ENCODE measurements at places on chromosomes 13 and 19. TPM values are rescaled to one million over a fixed set of nuclear protein-coding genes. Genes with fewer than 3 reads are reported as not detected.

DNA sequence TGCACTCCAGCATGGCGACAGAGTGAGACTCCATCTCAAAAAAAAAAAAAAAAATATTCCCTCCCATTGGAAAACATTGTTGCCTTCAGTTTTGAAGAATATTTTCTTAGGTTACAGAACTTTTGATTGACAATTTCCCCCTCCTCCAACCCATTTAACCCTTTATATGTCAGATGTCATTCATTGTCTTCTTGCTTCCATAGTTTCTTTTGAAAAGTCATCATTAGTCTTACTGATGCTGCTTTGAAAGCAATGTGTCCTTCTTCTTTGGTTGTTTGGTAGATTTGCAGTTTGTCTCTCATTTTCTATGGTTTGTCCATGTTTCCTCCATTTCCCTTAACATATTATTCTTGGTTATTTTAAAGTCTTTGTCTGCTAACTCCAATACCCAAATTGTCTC, 25.4 kb downstream of the ZNF558 start:
- no peak for DNase-seq

- DNase-seq, result no peak
These were observed 230.2 kb downstream of the TSHZ3 start for GRCh38 chr19:31118986-31119385.

- no peak for DNase-seq
These were observed 51.7 kb downstream of the ERCC5 start for GRCh38 chr13:102897371-102898138.

DNA sequence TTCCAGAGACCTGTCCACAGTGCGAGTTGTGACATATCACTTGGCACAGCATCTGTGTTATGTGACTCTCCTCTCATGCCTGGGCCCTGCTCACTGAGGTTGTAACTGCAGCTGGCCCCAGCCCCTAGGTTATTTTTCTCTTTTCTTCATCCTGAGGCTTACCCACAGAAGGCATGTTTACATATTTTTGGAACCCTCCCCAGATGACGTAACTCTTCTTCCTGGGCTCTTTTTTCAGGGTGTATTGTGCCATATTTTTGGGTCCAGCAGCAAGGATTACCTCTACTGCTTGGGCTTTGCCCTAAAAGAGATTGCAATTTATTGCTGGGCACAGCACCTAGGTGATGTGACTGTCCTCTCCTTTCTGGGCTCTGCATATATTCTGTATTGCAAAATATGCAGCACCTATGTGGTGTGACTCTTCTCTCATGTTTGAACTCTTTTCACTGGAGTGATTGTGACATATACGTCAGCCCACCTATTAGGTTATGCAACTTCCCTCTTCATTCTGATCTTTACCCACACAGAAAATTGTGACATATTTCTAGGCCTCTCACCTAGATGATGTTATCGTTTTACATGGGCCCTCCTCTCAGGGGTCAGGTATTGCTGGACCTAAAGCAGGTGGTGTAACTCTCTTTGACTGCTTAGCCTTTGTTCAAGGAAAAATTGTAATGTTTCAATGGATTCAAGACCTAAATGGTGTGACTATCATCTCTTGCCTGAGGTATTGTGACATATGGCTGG, 64.5 kb upstream of the ZNF724 start:
- no peak for DNase-seq

DNA sequence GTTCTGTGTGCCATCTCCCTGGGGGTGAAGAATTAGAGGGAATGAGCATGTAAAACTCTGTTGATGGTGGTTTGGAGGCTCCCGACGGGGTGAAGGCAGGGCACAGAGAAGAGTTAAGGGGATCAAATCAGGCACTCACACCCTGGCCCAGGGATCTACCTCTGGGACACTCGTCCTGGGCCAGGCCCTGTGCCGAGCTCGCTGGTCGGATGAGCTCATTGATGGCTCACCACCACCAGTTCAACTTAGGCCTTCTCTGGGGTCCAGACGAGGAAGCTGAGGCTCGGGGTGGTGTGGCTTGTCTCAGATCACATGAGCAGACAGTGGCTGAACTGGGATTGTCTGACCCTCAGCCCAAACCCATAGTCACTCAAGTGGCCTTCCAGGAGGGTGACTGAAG, 1.6 kb downstream of the NACC1 start:
- no peak for DNase-seq

DNA sequence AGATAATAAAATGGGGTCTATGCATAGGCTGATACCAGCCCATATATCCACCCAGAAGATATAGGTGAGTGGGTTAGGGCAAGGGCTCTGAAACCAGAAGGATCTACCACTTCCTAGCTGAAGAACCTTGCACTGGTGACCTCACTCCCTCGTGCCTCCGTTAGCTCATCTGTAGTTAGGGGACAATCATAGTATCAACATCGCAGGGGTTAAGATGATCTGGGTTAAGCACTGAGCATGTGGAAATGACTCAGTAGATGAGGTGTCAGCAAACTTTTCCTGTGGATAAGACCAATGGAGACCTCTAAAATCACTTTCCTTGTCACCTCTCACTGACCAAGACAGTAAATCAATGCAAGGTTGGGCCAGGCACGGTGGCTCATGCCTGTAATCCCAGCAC, 30.5 kb downstream of the TNFSF14 start:
- DNase-seq, result no peak

DNA sequence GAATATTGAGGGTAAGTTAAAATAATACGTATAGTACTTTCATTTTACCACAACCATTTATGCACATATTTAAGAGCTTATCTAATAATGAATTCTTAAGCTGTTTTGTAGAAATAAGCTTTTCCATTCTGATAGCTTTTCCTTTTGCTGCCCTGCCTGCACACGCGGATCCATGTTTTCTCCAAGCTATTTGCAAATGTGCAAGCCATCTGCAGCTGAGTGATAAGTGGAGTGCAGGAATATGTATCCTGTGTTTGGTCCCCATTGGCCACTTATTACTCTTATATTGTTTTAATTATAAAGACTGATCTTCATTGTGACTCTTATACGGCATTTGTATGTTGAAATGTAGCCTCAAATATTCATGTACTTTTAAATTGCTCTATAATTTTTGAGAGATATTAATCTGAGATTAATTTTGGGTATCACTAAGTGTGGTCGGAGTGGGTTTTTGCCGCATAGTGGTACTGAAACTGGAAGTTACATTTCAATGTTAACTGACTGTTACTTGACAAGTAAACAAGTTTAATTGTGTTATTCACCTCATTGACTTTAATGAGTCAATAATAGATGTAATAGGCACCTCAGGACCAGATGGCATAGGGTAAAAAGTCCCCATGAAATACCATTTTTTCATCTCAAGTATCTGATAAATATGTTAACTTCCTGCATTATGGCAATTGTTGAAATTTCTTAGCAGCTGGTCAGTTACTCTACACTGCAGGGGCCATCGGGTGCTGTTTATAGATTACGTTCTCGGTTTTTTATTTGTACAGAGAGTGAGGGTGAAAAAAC, 1567.4 kb downstream of the EFNB2 start:
- DNase-seq, result no peak

DNA sequence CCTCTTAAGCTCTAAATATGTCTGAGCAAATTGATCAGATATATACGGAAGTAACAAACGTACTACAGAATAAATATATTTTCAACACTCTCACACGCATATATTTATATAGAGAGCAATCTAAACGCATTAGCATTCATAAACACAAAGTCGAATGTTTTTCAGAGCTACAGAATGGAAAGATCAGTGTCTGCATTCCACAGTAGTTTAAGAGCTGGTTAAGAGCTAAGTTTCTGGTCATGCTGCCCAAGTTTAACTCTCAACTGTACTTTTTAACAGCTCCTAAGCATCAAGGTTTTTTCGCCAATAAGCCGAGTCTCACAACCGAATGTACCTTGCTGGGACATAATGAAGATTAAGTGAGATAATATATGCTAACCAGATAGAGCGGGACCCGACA, 36.7 kb upstream of the RAP2A start:
- DNase-seq, result no peak

DNA sequence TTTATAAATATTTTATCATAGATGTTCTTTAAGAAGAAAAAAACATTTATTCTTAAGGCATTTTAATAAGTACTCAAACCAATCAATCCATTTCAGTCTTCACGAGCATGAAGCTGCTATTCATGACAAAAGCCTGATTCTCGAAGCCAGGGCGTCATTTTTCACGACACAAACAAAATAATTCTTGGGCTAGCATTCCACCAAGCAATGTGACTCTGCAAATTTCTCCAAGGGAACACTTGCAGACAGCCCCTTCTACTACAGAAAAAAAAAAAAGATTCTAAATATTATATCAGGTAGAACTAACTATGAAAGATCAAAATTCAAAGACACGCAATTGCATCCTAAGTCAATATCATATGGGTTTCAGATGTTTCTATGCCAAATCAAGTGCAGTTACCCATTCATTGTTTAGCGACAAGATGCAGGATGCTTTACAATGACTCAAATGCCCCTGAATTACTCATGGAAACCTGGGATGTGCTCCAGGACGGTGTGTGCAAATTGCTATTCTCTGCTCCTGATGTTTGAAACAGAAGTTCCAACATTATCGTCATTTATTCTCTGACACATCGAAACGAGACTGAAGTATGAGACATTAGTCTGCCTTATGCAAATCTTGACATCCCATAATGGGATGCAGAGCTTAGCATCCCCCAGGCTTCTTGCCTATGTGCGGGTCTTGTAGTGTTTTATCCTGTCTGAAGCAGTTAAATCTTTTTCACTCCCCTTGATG, 517.7 kb downstream of the MYO16 start:
- DNase-seq, result no peak

DNA sequence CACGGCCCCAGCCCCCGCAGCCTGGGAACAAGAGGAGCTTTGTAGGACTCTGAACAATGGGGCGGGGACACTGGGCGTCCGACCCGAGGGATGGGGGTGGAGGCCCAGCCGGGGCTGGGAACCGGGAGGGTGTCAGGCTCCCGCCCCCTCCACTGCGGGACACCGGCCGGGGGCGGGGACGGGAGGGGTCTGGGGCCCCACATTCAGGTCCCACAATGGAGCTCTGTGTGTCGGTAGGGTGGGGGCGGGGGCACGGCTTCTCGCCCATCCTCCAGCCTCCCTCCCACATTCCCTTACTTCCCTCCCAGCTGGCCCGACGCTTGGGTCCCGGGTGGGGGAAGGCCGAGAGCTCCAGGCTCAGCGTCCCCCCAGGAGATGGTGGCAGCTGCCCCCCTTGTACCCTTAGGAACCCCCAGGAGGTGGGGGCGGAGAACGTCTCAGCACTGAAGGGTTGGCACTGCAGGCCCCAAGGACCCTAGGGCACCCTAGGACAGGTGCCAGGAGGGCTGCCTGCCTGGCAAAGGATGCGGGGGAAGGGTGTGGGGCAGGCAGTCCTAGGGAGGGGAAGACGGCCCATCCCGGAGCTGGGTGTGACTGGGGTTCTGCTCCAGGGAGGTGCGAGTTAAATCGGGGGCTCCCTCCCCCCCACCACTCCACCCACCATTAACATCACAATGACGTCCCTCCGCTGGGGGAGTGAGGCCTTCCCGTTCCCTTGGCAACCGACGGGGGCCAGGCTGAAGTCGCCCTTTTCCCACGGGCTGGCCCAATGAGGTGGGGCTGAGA, 5.3 kb downstream of the TTYH1 start:
- no peak for DNase-seq

GRCh38 chr13:86135856-86136255, 336.6 kb upstream of the SLITRK6 start:
- DNase-seq, result no peak

GRCh38 chr19:38721979-38722773, 22.1 kb downstream of the CAPN12 start:
- DNase-seq, result no peak

- no peak for DNase-seq
These were observed 6.2 kb downstream of the ELOF1 start for GRCh38 chr19:11552666-11553372.

DNA sequence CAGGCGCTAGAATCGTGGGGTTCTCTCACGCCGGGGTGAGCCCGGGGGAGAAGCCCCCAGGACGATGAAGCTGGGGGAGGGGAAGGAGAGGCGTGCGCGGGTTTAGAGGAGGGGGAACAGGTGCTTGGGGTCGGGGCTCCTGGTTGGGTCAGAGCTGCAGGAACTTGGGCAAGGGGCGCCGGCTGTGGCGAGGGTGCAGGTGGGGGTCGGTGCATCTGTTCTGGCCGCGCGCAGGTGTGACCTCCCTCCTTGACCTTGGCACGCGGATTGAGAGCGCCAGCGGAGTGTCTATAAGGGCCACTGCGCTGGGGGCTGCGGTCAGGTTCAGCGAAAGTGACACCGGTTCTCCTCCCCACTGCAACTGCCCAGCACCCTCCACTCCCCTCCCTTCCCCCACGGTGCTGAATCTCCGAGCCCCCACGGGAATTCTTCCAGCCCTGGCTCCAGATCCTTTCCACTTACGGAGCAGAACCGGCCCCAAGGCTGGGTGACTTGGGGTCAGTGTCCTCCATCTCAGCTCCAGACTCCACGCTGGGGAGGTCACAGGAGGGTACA, 618 bp downstream of the TMEM38A start:
- peak; percentile 42 for DNase-seq

- no peak for DNase-seq
These were observed 15.6 kb downstream of the CAPS start for GRCh38 chr19:5929625-5930024.

DNA sequence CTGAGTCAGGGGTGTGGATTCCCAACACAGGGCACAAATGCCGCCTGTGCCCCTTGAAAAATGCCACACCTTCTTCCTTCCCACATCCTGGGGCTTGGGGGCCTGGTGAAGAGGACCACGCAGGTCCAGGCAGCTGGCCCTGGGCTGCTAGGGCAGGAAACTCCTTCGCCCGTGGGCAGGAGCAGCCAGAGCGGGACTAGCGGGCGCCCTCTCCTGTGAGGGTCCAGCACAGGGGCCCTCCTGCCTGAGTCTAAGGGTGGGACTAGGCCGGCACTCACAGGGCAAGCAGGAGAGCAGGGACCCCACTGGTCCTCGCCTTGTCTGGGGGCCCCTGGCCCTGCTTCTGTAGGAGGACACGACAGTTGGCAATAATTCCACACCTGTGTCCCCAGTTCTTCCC, 7.5 kb upstream of the CEBPA start:
- peak; percentile 22 for DNase-seq

- peak; percentile 44 for DNase-seq
These were observed 24.2 kb upstream of the TTYH1 start for GRCh38 chr19:54390942-54391577.

DNA sequence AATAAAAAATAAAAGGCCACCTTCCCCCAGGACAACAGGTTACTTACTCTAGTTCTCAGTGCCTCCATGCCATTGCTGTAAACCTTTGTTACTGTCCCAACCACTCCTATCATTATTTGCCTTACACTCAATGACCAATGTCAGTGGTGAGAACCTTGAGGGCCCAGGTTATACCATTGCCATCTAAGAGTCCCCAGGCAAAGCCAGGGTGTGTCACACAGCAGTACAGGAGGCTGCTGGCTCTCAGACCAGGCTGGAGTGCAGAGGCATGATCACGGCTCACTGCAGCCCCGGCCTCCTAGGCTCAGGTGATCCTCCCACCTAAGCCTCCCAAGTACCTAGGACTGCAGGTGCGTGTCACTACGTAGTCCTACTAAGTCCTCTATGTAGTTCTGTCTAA, 6.1 kb downstream of the ELAVL1 start:
- no peak for DNase-seq

Gene MIDN
- total RNA-seq, result 276 TPM

Gene FBXO27
- not detected for total RNA-seq

Gene PCSK4
- 4.6 TPM for total RNA-seq

Gene TMEM150B
- total RNA-seq, result 50.2 TPM

Gene KLK2
- 0.12 TPM for total RNA-seq

Gene HSPBP1
- total RNA-seq, result 35.2 TPM

Gene OR10H1
- total RNA-seq, result not detected

Gene KIR2DL4
- total RNA-seq, result 0.49 TPM

Gene LSR
- 323 TPM for total RNA-seq

Gene ACER1
- not detected for total RNA-seq

Gene UBE2L5
- total RNA-seq, result not detected

Data from left colon (tissue), 2 donors.